Renal pelvis (tissue), 12 donors: ENCODE measurements at places on chromosomes 3 and 15. TPM values are rescaled to one million over a fixed set of nuclear protein-coding genes. Genes with fewer than 3 reads are reported as not detected.

CTXN2 gene
- polyA plus RNA-seq, result not detected

SATB1 gene
- 39.4 TPM for polyA plus RNA-seq

COLQ gene
- polyA plus RNA-seq, result 11.0 TPM

ARRDC4 gene
- 31.1 TPM for polyA plus RNA-seq

SERP1 gene
- polyA plus RNA-seq, result 115 TPM

GRCh38 chr15:61474796-61475195 is 245.7 kb upstream of the RORA start:
- no peak for DNase-seq

GRCh38 chr3:58418227-58418626 is 15.4 kb downstream of the PDHB start:
- DNase-seq, result no peak

DNA sequence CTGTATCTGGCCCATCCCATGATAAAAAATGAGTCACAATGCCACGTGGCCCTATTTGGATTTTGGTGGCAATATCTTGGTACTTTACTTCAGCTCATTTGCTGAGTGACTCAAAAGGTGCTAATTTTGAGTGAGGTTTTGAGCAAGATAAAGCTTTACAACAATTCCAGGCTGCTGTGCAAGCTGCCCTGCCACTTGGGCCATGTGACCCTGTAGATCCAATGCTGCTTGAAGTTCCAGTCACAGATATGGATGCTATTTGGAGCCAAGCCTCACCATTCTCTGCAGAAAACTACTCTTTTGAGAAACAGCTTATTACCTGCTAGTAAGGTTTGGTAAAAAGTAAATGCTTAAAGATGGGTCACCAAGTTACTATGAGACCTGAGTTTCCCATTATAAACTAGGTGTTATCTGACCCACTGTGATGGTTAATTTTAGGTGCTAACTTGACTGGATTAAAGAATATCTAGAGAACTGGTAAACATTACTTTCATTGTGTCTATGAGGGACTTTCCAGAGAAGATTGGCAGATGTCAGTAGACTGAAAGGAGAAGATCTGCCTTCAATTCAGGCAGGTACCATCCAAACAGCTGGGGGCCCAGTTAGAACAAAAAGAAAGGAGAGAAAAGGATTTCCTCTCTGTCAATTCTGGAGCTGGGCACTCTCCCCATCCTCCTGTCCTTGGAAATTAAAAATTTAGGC is 1083.9 kb downstream of the DIPK2A start:
- no peak for DNase-seq

- DNase-seq, result no peak
These were observed at the start of gene CD86 for GRCh38 chr3:122055215-122055614. Gene CD86 (plus strand): TSS chr3:122055362. CDS start chr3:122055490, 128 bp downstream.

- no peak for DNase-seq
These were observed 83.1 kb downstream of the CGGBP1 start for GRCh38 chr3:87975716-87976115.

- no peak for DNase-seq
These were observed 166.9 kb downstream of the SMAD6 start for GRCh38 chr15:66868918-66869317.

DNA sequence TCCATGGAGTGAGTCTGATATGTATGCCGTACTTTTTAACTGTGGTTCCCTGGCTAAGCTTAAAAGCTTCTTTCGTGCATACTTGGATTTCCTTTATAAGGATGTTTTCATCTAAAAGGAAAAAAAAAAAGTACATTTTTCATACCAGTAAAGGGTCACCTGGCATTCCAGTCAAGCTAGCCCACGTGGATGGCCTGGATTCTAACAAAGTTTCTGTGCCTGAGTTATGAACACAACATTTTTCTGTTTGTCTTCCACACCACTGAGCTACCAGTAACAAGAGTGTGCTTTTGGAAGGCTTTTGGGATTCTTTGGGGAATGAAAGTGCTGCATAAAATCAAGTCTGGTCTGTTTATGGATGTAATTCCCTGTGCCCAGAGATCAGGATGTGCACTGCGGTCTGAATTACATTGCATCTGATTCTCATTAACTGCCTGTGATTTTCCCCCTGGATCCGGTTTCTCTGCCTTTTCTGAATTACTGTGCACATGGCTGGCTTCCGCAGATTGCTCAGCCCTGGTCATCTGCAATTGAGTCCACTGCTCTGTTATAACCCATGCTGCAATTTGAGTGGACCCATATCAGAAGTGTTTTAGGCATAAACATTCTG is 38.2 kb upstream of the MAGI1 start:
- no peak for DNase-seq
